ENCODE measurements at places on chromosomes 6 and 20. TPM values are rescaled to one million over a fixed set of nuclear protein-coding genes. Genes with fewer than 3 reads are reported as not detected.

- H3K27ac ChIP-seq = peak overlapping the region; percentile 43
- H3K27me3 ChIP-seq = no peaks in the 10 kb centered on the region
- H3K4me3 ChIP-seq = no peak overlapping the region
- no peak for DNase-seq
- no peaks in the 10 kb centered on the region for H3K4me1 ChIP-seq
- no peaks in the 10 kb centered on the region for H3K36me3 ChIP-seq
Measured at GRCh38 chr20:11234181-11234580, 560.4 kb upstream of the JAG1 start.

- H3K27ac ChIP-seq = no peak overlapping the region
- no peak overlapping the region for H3K4me3 ChIP-seq
- H3K27me3 ChIP-seq = no peaks in the 10 kb centered on the region
Measured at GRCh38 chr20:8390500-8390899, 258.4 kb downstream of the PLCB1 start.

DNA sequence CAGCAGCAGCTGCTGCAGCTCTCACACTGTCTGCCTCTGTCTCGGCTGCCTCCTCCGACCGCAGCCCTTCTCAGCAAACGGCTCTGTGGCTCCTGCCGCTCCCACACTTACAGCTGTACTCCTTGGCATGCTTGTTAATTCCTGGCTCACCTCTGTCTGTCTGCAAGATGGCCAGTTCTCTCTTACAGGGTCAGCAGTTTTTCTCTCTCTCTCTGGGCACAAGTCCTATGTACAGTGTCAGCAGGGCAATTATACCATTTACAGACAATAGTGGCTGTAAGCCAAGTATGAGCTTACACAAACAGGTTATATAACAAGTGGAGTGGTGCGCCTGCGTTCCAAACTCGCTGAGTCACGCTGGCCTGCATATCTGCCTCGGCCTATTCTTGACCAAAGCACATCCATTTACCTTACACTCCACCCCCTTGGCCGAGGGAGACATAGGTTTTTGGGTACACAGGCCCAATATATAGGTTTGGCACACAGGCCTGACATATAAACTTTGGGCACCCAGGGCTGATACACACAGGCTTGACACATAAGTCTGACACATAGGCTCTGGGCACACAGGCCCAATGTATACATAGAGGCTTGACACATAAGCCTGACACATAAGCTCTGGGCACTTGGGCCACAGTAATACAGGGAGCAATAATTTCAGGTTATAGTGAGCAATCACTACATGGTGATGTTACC lies 4.4 kb downstream of the ZKSCAN3 start:
- H3K4me3 ChIP-seq = peak overlapping the region; percentile 23
- H3K4me1 ChIP-seq = no peaks in the 10 kb centered on the region
- H3K27me3 ChIP-seq = no peaks in the 10 kb centered on the region
- no peaks in the 10 kb centered on the region for H3K36me3 ChIP-seq
- DNase-seq = peak; percentile 75

DNA sequence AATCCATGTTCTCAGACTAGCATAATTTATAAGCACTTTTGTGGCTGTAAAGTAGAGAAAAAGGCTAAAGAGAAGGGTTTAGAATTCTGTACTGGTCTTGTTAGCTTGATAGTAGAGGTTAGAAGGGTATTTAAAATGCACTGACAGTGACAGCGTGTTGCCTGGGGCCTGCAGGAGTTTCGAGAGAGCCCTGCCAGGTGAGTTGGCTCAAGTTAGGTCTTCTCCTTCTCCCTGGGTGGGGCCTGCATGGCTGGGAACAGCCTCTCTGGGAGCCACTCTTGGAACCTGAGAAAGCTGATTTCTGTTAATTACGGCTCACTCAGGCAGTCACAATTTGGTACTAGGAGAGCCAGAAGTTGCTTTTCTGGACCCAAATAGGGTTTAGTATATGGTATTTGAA lies 103.7 kb downstream of the ARID1B start:
- no peaks in the 10 kb centered on the region for H3K36me3 ChIP-seq
- H3K27ac ChIP-seq = no peak overlapping the region
- H3K4me1 ChIP-seq = no peaks in the 10 kb centered on the region
- DNase-seq = no peak
- no peak overlapping the region for H3K4me3 ChIP-seq

DNA sequence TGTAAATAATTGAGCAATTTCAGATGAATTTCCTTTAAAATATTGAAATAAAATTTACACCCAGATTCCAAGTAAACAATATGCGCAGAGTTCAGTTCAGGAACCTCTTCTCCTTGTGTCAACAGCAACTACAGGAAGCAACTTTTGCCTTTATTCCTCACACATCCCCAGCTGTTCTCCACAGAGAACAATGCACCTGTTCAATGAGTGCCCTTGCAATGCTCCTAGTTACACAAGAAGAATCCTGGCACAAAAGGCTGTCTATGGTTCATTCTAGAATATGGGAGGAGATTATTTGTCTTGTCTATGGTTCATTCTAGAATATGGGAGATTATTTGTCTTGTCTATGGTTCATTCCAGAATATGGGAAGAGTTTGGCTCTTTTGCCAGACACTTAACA lies 454.9 kb downstream of the BTBD3 start:
- no peak overlapping the region for H3K27ac ChIP-seq
- H3K36me3 ChIP-seq = no peaks in the 10 kb centered on the region
- H3K4me3 ChIP-seq = no peak overlapping the region

DNA sequence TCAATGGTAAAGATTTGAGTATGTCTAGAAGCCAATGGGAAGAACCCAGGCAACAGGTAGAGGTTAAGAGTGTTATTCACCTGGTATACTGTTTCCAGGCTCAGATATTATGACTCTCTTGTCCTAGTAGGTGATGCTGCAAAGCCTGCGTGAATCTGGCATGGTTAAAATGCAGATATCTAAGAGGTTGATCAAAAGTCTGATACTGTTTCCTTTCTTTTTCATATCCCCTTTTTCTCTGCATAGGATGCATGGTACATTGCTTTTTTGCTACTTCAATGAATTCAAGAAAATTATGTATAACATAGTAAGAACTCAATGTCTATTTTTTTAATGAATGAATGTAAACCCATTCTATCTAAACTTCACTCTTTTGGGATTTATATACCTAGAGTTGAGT lies 284.3 kb upstream of the KHDRBS2 start:
- H3K27ac ChIP-seq = no peak overlapping the region
- H3K4me3 ChIP-seq = no peak overlapping the region
- no peak for DNase-seq
- no peaks in the 10 kb centered on the region for H3K27me3 ChIP-seq

GRCh38 chr20:50085481-50086365 lies 27.2 kb downstream of the UBE2V1 start:
- no peaks in the 10 kb centered on the region for H3K4me1 ChIP-seq
- no peaks in the 10 kb centered on the region for H3K36me3 ChIP-seq
- no peaks in the 10 kb centered on the region for H3K27me3 ChIP-seq

DNA sequence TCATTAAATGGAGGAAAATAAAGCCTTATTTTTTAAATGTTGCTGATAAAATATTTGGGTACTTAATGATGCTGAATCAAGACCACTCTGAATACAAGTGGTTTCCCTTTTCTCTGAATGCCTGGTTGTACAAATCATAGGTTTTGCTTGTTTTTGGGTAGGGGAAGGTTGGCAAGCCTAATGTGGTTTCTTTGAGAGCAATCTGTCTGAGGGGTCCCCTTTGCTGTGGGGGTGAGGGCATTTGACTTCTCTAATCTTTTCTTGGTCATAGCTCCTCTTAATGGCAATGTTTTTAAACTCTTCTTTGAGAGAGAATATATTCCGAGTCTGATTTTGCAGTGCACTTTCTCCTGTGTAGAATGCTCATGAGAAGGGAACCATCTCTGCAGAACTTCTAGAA lies 99.2 kb downstream of the SOX4 start:
- DNase-seq = no peak
- no peak overlapping the region for H3K27ac ChIP-seq
- no peaks in the 10 kb centered on the region for H3K36me3 ChIP-seq
- H3K4me1 ChIP-seq = no peaks in the 10 kb centered on the region

DNA sequence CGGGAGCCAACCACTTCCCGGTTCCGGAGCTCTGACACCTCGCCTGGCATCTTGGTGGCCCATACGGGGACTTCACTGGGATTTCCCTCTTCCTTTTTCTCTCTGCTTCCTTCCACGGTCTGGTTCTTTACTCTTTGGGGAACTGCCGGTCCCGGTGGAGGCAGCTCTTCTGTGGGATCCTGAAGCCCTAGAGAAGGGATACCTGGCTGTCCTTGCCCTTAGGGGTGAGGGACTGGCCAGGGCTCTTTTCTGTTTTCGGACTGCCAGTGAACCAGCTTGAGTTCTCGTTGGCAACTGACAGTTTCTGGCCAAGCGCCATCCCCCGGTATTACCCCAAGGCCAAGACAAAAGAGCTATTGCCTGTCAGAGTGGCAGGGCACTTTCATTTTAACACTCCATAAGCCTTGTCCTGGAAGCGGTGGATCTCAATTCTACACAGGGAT lies 880 bp upstream of the CPXM1 start:
- H3K27me3 ChIP-seq = no peaks in the 10 kb centered on the region
- no peaks in the 10 kb centered on the region for H3K36me3 ChIP-seq
- DNase-seq = no peak
- no peak overlapping the region for H3K27ac ChIP-seq
- H3K4me1 ChIP-seq = no peaks in the 10 kb centered on the region

DNA sequence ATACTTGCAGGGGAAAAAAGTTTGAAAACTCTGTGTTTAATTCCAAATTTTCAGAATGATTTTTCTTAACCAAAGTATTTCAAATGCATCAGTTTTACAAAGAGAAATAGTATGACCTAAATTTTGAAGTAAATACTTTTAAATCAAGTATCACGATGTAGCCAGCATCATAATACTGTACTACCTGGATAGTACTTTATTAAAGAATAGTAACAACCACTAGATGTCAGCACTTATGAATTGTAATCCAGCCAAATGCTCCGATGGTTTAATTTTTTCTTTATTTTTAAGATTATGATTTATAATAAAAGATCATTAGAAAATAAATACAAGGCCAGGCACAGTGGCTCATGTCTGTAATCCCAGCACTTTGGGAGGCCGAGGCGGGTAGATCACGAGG lies 37.2 kb upstream of the HACE1 start:
- H3K4me1 ChIP-seq = no peaks in the 10 kb centered on the region
- H3K4me3 ChIP-seq = no peak overlapping the region
- H3K36me3 ChIP-seq = no peaks in the 10 kb centered on the region
- DNase-seq = no peak
- no peaks in the 10 kb centered on the region for H3K27me3 ChIP-seq
- H3K27ac ChIP-seq = no peak overlapping the region

- no peaks in the 10 kb centered on the region for H3K27me3 ChIP-seq
- H3K36me3 ChIP-seq = no peaks in the 10 kb centered on the region
- H3K4me1 ChIP-seq = no peaks in the 10 kb centered on the region
- H3K27ac ChIP-seq = no peak overlapping the region
Measured at GRCh38 chr20:14264869-14265268, 72.5 kb downstream of the FLRT3 start.

DNA sequence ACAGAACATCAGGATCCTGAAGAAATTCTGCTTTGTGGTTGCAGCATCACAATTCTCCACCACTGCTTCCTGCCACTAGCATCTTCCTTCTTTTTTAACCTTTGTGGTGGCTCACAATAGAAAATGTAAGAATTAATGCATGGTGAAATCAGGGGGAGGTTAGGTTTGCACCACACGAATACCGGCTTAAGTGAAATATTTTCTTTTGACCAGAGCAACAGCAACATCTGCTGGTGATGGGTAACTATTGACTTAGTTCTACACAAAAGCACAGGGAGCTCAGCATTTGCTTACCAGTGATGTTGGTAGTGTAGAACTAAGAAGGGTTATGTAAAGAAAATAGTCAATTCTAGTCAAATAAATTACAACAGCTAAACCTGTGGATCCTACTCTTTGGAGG lies 280.5 kb downstream of the SYNE1 start:
- no peak overlapping the region for H3K27ac ChIP-seq
- H3K4me1 ChIP-seq = no peaks in the 10 kb centered on the region
- no peak overlapping the region for H3K4me3 ChIP-seq
- no peaks in the 10 kb centered on the region for H3K27me3 ChIP-seq

NMBR gene
- not detected for total RNA-seq

SLX4IP gene
- total RNA-seq = 1.8 TPM

TMEM200A gene
- total RNA-seq = 21.2 TPM

OR2J3 gene
- not detected for total RNA-seq

SOX4 gene
- total RNA-seq = 9.0 TPM

HMGCLL1 gene
- total RNA-seq = not detected

SASH1 gene
- total RNA-seq = 79.9 TPM

PXMP4 gene
- total RNA-seq = 10.0 TPM

MUC22 gene
- not detected for total RNA-seq

CLVS2 gene
- 6.2 TPM for total RNA-seq

DNAH8 gene
- total RNA-seq = not detected
